ENCODE measurements at places on chromosomes 5 and 9. TPM values are rescaled to one million over a fixed set of nuclear protein-coding genes. Genes with fewer than 3 reads are reported as not detected.

The RANBP17 gene
- total RNA-seq, result 16.2 TPM

The ECSCR gene
- 2.7 TPM for total RNA-seq

The FAM221B gene
- total RNA-seq, result not detected

The WNT8A gene
- 0.27 TPM for total RNA-seq

DNA sequence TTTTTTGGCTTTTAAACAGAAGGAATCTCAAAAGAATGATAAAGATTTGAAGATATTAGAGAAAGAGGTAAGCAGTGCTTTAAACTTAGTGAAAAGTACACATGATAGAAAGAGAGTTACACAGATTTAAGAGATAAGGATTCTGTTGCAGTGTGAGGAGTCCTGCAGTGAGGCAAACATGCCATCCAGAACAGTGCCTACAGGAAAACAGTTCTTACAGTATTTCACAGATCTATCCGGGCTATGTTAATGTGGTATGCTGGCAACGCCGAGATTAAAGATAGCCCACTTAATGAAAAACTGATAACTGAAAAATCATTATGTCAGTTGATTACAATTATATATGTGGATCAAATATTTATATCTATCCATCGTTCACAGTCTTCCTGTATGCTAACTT lies 7.2 kb downstream of the HMMR start:
- no peaks in the 10 kb centered on the region for H3K4me1 ChIP-seq
- no peak for DNase-seq
- H3K36me3 ChIP-seq, result 0 out of 2 replicates have a peak, but pooled peaks cover 5% of the 10 kb centered on the region
- H3K4me3 ChIP-seq, result no peak overlapping the region
- no peaks in the 10 kb centered on the region for H3K27me3 ChIP-seq

GRCh38 chr5:10592601-10593000 lies 28.7 kb downstream of the ANKRD33B start:
- H3K36me3 ChIP-seq, result no peaks in the 10 kb centered on the region
- no peak overlapping the region for H3K27ac ChIP-seq
- peaks cover 4% of the 10 kb centered on the region for H3K4me1 ChIP-seq
- H3K27me3 ChIP-seq, result no peaks in the 10 kb centered on the region
- no peak overlapping the region for H3K4me3 ChIP-seq

The C9orf50 gene
- total RNA-seq, result not detected

- H3K27me3 ChIP-seq, result no peaks in the 10 kb centered on the region
- H3K27ac ChIP-seq, result no peak overlapping the region
- H3K4me1 ChIP-seq, result no peaks in the 10 kb centered on the region
- no peak for DNase-seq
- no peaks in the 10 kb centered on the region for H3K36me3 ChIP-seq
Measured at GRCh38 chr5:5314166-5314565, 108.3 kb upstream of the ICE1 start.

DNA sequence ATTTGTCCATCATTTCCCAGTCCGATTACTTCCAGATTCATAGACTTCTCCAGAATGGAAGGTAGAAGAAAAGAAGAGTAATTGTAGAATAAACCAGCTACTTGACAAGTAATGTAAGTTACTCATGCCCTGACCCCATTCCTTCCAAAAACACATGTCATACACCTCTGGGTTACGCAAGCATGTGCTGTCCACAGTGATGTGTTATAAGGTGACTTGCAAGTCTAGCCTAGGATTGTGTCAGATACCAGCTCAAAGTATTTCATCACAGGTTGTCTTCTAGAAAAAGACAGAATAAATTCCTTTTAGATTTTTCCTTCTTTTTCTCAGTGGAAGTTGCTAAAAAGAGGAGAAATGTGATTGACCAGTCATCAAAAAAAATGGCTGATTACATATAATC lies 8.0 kb upstream of the TLR4 start:
- H3K27me3 ChIP-seq, result no peaks in the 10 kb centered on the region
- H3K4me3 ChIP-seq, result no peak overlapping the region
- H3K36me3 ChIP-seq, result no peaks in the 10 kb centered on the region
- H3K4me1 ChIP-seq, result no peaks in the 10 kb centered on the region
- H3K27ac ChIP-seq, result no peak overlapping the region
